EL (cell line): ENCODE measurements at places on chromosomes 13 and 19.

DNA sequence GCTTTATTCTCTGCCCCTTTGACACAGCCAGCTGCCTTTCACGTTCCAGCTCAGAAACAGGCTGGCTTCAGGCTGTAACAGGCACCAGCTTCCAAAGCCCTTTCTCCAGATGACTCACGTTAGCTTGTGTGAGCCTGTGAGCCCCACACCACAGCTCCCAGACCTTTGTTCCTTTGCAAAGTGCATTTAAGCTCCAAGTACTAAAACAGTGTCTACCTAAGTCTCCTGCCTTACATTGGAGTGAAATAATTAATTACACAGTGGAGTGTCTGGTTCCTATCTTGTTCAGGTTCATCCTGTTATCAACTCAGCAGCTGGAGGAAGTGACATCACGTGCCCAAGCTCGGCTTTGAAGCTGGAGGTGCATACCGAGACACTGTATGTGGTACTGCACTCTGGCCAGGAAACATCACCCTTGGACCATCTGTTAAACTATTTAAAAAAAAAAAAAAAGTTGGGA lies 475.8 kb downstream of the FOXO1 start:
- peak; percentile 63 for DNase-seq

GRCh38 chr19:45927565-45928261 lies 13.1 kb upstream of the NANOS2 start:
- peak; percentile 92 for DNase-seq

DNA sequence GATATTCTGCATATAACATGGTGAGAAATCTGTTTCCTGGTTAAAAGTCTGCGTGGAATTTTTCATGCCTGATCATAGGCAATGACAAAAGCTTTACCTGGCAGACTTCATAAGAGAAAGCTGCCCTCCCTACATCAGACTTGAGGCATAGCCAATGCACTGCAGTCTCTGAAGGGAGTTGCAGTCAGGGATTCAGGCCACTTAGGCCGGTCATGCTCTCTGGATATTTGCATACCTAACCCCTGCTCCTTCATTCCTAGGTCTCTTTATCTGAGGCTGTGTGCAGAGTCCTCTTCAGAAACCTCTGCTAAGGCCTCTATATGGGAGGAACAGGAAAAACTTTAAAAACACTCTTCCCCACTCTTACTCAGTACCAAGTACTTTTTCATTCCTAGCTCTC lies 287.4 kb downstream of the PCDH17 start:
- DNase-seq: no peak

DNA sequence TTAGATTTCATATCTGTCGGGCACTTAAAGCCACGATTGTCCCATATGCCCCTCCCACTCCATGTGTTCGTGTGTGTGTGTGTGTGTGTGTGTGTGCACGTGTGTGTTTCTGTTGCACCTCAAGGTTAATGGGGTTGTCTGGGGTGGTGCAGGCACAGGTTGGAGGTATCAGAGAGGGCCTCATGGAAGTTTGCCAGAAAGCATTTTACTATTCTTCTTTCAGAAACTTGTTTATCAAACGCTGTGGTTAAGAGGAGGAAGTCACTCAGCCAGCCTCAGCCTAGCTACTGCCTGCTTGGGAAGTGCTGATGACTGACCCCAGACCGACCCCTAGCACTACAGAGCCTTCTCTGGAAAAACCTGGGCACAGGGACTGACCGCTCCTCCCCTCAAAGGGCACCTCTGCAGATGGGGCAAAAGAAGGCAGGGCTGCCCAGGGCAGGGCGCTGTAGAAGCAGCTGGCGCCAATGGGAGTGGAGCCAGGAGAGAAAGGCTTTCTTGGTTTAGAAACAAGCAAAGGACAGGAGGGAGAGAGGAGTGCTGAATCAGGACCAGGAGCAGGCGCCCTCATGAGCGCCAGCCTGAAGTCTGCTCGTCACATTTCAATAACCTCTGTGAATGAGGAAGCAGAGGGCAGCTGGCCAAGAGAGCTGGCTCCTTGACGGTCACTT lies 3.9 kb downstream of the SIAH3 start:
- DNase-seq: no peak

DNA sequence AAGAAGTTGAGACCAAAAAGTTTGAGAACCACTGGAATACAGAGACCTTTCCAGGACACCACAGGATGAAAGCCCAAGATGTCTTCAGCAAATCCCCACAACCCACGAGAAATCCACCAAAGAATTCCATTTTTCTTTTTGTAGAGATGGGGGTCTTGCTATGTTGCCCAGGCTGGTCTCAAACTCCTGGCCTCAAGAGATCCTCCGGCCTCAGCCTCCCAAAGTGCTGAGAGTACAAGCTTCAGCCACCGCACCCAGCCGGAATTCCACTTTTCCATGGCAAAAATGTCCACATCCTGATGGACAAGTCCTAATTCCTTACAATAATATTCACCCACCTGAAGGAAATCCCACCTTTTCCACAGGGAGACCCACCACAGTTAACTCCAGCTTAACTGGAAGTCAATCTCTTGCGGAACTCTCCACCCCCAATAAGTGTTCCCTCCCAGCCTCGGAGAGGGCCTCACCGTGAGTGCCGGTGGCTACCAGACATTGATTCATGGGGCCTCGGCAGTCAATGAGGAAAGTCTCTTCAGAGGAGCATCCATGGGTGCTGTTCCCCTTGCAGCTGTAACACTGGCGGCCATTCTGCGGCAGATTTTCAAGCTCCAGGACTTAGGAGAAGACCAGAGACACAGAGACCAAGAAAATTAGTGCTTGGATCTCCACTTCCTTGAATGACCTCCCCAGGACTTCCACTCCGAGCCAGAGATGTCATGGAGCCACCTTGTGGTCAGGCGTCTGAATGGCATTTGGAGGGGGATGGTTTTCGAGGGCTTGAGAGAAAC lies 12.3 kb upstream of the CADM4 start:
- DNase-seq: peak; percentile 67

DNA sequence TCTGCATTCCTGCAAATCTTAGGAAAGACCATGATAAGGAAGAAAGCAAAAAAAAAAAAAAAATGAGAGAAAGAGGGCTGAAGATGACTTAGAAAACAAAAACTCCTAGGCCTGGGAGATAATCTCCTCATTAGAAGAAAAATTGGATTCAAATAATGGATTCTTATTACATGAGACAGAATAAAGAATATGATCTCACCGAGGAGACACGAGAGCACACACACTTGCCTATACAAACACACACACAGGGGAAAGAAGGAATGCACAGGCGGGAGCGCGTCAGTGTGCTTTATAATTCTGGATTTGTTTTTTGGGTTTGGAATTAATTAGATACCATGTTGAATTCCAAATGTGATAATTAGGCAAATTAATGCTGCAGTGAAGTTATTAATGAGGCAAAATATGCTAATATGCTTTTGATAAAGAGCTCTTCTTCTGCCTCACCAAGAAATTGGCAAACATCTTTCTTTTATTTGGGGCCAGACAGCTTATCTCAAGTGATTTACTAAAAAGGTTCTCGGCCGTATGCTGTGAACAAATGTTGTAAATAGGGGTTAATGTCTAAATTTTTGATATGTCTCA lies 36.1 kb upstream of the PCDH8 start:
- DNase-seq: no peak

DNA sequence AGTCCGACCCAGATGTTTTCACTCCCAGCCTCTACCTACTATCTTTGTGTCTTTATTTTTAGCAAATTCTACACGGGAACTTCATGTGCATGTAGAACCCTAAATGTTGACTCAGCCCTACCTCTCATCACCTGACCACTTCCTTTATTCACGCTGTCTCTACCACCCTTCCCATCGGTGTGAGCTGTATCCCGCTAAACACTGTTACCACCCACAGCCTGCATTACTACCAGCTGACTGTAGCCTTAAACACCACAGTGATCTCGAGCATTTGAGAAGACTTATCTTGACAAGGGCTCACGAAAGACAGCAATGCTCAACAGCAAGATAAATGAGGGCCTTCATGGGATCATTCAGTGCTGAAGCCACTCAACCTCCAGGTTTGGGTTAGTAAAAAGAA lies 15.1 kb downstream of the NCR1 start:
- no peak for DNase-seq

DNA sequence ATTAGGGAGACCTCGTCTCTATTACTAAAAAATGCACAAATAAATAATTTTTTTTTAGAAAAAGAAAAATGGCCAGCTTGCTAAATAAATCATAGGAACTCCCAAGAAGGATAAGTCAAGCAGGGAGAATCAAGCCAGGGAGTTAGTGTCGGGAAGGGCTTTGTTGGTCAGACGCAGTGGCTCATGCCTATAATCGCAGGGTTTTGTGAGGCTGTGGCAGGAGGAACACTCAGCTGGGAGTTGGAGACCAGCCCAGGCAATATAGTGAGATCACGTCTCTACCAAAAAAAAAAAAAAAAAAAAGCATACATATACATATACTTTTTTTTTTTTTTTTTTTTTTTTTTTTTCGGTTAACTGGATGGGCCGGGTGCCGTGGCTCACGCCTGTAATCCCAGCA lies 9.0 kb downstream of the NACC1 start:
- no peak for DNase-seq

GRCh38 chr13:75635101-75635827 lies 866 bp upstream of the LMO7 start:
- peak; percentile 47 for DNase-seq
